ENCODE measurements at places on chromosomes 2 and 18.

- DNase-seq: no peak
Observed at GRCh38 chr2:232908695-232909094, 38.6 kb downstream of the SNORC start.

- DNase-seq: no peak
Observed at GRCh38 chr2:201781557-201782051, 871 bp upstream of the ALS2 start.

DNA sequence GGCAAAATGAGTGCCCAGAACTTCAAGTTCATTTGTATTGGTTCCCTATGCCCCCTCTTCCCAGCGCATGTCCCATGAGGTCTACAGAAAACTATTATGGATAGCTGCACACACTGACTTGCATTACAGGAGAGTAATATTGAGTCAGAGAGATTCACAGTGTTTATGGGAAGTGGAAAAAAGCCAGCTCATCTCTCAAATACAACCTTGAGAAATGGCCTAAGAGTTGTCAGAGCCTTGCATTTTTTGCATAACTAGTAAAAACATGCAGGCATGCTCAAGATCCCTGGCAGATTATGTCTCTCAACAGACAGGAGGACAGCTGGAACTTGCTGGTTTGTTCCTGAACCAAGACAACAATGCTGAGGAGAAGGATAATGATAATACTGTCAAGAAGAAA is 1292.8 kb downstream of the DSC3 start:
- no peak for DNase-seq

- DNase-seq: no peak
Observed at GRCh38 chr2:18384242-18384641, 176.2 kb downstream of the RDH14 start.

- DNase-seq: no peak
Observed at GRCh38 chr18:5969989-5970403, 74.7 kb upstream of the TMEM200C start.

DNA sequence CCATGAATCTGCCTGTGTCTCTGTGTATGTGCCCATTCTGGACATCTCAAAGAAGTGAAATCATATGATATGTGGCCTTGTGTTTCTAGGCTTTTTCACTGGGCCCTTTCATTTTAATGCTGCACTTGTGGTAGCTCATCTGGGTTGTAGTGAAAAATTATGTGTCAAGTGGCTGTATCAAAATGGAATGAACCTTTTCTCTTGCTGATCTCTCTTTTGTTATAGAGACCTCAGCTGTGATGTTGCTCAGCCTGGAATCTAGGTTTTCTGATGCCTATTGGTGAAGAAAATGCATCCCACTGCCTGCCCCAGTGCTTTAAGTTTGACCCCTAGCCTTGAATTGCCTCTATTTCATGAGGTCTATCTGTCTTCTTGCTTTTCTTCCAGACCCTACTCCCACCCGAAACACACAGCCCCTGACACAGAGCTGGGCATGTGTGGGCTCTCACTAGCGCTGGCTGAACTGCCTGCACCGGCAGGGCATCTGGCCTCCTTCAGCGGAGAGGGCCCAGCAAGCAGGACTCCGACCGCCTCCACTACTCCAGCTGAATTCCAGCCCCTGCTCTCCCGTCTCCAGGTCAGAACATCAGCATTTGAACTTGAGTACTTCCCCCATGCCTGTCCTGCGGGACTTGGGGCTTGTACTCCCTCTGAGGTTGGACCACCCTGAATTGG is 175.8 kb upstream of the MSH6 start:
- DNase-seq: no peak

DNA sequence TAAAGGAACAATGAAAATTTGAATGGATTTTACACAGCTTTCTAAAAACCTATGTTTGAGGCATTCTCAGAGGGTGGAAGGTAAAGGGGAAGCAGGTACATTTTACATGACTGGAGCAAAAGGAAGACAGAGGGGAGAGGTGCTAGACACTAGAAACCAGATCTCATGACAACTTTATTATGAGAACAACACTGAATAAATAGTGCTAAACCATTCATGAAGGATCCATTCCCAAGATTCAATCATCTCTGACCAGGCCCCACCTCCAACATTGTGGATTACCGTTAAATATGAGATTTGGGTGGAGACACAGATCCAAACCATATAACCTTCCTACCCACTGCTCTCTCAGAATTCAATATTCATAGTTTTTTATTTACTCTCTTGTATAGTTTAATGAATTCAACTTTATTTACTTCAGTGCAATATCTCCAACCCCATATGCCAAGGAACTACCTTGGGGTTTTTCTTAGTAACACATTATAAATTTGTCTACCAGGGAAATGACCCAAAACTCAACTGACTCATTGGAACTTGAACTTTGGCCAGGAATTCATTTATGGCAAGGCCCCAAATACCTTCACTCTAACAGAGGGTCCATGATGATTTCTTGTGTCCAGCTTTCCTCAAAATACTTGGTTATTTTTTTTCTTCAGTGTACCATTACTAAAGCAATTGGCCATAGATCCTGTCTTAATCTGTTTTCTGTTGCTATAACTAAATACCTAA is 317.8 kb downstream of the GULP1 start:
- no peak for DNase-seq

DNA sequence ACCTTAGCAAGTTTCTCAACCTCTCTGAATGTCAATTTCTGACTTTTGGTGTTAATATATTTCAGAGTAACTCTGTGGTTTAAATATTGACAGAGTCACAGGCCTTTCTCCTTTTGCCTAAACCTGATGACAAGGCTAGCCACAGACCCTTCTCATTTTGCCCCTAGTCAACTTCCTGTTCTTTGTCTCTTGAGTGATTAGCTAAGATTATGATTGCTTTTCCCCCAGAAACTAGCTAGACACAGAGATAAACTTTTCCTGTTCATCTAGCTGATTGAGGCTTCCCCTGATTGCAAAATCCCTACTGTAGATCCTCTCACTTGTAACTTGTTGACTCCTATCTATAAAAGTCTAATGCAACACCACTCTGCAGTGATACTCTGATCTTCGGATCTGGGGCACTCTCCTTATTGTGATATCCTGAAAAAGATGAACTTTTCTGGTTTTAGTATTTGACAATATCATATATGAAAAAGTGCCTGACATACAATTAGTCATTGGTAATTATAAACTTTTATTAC is 241.4 kb downstream of the ZNF385B start:
- no peak for DNase-seq

DNA sequence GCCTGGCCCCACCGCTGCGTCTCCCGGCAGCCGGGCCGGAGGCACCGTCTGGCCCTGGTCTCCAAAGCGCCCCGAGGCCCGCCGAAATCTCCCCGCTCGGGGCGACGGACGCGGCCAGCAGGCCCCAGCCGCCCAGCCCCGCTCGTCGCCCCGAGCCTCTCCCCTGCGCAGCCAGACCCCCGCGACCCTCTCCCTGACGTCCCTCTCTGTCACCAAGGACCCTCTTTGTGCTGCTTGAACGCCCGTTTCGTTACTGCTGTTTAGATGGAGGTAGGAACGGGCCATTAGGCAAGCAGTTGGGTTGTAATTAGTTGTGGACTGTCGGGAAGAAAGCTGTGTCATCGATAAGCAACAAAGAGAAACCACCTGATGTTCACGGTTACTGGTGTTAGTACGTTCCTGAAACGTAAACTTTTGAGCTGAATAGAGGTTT is 686 bp downstream of the UBXN4 start:
- DNase-seq: peak; percentile 31

DNA sequence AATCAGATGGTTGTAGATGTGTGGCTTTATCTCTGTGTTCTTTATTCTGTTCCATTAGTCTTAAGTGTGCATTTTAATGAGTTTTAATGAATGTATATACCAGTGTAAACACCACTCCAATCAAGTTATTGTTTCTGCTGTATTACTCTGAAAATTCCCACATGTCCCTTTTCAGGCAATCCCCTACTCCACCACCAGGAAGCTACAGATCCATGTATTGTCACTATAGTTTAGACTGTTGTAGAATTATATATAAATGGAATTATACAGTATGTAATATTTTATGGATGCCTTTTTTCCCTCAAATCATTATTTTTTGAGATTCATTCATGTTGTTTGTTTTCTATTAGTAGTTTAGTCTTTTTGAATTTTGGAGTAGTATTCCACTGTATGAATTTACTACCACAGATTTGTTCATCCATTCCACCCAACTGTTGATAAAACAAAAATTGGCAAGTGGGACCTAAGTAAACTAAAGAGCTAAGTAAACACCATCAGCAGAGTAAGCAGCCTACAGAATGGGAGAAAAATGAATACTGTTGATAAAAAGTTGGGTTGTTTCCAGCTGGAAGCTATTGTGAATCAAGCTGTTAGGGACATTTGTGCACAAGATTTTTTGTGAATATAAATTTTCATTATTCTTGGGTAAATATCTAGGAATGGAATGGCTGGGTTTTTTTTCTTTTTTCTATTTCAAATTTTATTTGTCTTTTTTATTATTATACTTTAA is 262.0 kb downstream of the CAMKMT start:
- no peak for DNase-seq

- no peak for DNase-seq
Observed at GRCh38 chr2:70994009-70994698, 519 bp downstream of the TEX261 start.

DNA sequence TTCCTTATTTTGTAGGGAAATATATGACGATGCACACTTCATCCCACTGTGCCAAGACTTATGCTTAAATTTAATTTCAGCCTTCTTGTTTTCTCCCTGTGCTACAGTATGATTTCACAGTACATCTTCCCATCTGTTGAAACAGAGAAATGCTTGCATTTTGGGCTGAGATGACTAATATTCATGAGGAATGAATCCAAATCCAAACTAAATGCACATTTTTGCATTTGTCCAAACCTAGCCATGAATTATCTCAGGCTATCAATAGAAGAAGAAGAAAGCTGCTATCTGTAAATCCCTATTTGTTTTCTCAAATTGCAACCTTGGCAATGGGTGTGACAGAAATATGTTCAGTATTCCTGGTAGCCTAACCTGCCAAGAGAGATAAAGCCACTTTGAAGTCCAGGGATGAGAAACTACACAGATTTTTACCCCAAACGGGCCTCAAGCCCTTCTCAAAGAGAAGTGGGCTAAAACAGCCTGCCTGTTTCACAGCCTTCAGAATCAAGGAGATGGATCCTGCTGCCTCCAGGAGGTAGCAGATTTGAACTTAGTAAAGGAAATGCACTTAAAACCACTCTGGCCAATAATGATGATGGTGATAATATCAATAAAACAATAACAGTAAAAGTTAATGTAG is 306.9 kb upstream of the NT5C1B start:
- DNase-seq: no peak

DNA sequence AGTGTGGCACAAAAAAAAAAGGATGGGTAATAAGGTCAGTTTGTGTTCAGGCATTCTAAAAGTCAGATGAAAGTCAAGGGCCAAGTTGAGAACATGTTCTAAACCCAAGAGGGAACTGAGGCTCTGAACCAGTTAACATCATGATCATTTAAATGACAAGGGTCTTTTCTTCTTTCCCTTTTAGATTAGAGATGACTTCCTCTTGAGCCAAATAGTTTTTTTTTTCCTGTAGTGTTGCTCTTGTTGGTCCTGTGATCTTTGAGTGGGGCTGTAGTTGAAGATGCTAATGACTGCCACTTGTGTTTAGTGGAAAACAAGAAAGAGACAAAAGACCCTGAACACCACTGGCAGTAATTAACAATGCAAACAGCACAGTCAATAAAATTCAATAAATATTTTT is 482.7 kb upstream of the SYT4 start:
- DNase-seq: no peak

GRCh38 chr2:198975779-198976178 is 482.0 kb downstream of the SATB2 start:
- DNase-seq: no peak

DNA sequence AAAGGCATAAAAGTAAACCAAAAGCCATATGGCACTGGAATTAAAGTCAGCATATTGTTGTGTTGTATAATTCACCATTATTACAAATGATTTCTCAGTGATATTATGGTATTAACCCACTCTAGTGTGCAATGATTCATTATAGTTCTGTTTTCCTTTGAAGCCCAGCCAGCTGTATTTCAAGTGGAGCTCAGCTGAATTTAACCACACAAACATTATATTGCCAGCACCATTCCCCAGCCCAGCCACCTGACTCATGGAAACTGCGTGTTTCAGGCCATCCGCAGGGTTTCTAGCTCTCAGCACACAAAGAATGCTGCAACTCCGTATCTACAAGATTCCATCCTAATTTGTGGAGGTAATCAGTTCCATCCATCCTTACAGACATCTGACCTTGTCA is 166.8 kb upstream of the CHAC2 start:
- DNase-seq: no peak

- DNase-seq: no peak
Observed at GRCh38 chr18:58865033-58865590, 435 bp downstream of the ZNF532 start.

GRCh38 chr2:2567776-2568175 is 236.7 kb upstream of the MYT1L start:
- DNase-seq: no peak

DNA sequence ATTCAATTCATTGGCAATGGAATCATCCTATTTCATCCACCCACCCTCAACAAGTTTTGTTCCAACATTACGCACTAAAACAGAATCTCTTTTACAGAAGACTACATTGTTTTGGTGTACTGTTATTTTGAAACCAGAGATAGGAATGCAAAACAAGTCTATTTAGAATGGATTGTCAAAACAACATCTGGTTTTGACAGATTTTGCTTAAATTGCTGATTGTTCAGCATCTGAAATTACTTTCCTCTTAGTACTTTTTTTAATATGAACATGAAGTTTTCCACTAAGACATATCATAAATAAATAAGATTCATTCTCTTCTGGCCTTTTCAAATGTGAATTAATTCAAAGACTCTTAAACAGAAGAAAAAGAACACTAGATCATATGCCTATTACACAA is 323.9 kb upstream of the TFPI start:
- DNase-seq: no peak
